ENCODE measurements at places on chromosomes 1 and 21.

DNA sequence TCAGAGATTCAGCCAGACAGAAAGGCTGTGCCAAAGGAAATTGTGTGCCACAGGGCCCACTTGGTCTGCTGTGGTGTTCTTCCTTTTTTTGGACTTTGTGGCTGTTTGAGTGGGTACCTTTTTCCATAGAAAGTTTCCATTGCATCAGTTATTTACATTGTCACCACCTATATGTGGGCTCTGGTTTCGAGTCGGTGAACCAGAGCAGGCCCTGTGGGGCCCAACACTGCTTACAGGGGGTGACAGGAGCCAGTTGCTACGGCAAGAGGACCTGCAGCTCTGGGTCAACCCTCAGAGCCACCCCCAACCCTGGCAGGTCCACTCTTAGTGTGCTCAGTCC lies 157.0 kb upstream of the EDN2 start:
- no peaks in the 10 kb centered on the region for H3K27me3 ChIP-seq
- no peak overlapping the region for H3K27ac ChIP-seq
- no peaks in the 10 kb centered on the region for H3K4me1 ChIP-seq
- H3K36me3 ChIP-seq: no peaks in the 10 kb centered on the region
- no peak overlapping the region for H3K4me3 ChIP-seq

DNA sequence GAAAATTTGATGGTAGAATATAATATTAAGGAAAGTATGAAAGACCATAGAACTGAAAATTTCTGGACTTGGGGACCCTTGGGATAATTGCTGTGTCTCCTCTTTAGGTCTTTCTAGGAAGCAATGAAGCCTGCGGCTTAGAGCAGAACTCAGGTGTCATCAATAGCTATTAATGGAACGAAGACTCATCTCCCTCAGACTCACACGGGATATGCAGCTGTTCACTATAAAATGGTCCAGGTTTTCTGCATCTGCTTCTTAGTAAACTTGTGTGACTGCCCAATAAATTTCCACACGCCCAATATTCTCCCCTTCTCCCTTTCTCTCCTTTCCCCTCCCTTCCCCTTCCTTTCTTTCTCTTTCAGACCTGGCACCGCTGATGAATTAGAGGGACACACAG lies 392.5 kb downstream of the HLX start:
- DNase-seq: no peak
- H3K4me3 ChIP-seq: no peak overlapping the region
- no peak overlapping the region for H3K27ac ChIP-seq
- H3K27me3 ChIP-seq: no peaks in the 10 kb centered on the region
- no peaks in the 10 kb centered on the region for H3K4me1 ChIP-seq

- peak; percentile 30 for DNase-seq
- peaks cover 5% of the 10 kb centered on the region for H3K27me3 ChIP-seq
- H3K27ac ChIP-seq: no peak overlapping the region
- H3K4me3 ChIP-seq: no peak overlapping the region
These were observed 175.1 kb downstream of the CAMTA1 start for GRCh38 chr1:6960291-6960811.

- H3K36me3 ChIP-seq: no peaks in the 10 kb centered on the region
- H3K4me3 ChIP-seq: no peak overlapping the region
- H3K4me1 ChIP-seq: no peaks in the 10 kb centered on the region
- H3K27me3 ChIP-seq: no peaks in the 10 kb centered on the region
- H3K27ac ChIP-seq: no peak overlapping the region
- DNase-seq: no peak
These were observed 998.6 kb downstream of the TTLL7 start for GRCh38 chr1:83000286-83000685.

DNA sequence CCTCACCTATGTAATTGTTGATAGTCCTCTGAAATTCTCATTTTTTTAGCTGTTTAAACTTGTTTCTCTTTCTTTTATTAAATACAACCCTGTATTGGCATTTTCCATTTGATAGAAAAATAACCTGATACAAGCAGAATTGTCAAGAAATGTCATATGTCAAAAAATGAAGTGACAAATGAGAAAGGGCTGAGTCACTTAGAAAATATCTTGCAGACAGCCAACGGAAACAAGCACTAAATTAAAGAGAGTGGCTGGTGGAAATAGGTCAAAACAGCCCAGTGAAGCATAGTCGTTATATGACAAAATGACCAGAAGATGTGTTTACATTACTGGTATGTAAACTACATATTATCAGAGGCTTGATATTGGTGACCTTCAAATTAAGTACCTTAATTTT lies 484.4 kb downstream of the PLA2G4A start:
- H3K36me3 ChIP-seq: no peaks in the 10 kb centered on the region
- no peaks in the 10 kb centered on the region for H3K27me3 ChIP-seq
- H3K27ac ChIP-seq: no peak overlapping the region
- no peak overlapping the region for H3K4me3 ChIP-seq
- DNase-seq: no peak
- no peaks in the 10 kb centered on the region for H3K4me1 ChIP-seq

GRCh38 chr1:149844101-149844500 lies 55.3 kb upstream of the BOLA1 start:
- no peak for DNase-seq
- peak overlapping the region; percentile 30 for H3K4me3 ChIP-seq
- no peak overlapping the region for H3K27ac ChIP-seq
- H3K36me3 ChIP-seq: no peaks in the 10 kb centered on the region

DNA sequence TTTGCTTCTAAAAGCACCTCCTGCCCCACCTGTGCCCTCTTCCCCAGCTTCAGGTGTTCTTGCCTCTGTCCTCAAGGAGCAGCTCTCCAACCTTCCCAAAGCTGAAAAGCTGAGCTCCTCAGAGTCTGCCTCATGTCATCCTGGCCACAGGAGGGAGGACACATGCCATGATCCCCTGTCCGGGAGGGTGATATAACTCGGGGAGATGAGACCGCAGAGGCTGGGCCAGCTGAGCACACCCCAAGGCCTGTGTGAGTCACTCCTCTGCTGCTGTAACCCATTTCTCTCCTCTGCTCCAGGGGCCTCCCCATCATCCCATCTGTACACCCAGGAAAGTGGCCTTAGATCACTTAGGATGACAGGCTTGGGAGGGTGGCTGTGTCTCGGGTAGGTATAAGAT lies 49.8 kb downstream of the EPHB2 start:
- H3K4me1 ChIP-seq: no peaks in the 10 kb centered on the region
- H3K4me3 ChIP-seq: no peak overlapping the region
- DNase-seq: no peak
- no peaks in the 10 kb centered on the region for H3K36me3 ChIP-seq
- no peak overlapping the region for H3K27ac ChIP-seq

DNA sequence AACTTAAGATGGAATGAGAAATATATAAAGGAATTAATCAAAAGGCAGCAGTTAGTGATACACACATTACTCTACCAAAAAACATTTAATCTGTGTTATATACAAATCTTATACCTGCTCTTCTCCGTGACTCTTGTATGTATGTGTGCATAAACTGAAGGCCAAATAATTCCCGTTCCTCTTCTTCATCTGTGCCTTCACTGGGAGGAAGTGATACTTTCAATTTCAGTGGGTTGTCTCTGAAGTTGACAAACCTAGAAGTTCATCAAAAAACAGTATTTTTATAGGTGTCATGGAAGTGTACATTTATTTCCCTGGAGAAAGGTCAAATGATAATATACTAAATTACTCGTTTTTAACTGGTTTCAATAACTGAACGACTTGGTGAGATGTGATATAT lies 19.3 kb downstream of the TRMT13 start:
- no peak overlapping the region for H3K4me3 ChIP-seq
- no peaks in the 10 kb centered on the region for H3K4me1 ChIP-seq
- H3K27me3 ChIP-seq: no peaks in the 10 kb centered on the region
- no peak overlapping the region for H3K27ac ChIP-seq

DNA sequence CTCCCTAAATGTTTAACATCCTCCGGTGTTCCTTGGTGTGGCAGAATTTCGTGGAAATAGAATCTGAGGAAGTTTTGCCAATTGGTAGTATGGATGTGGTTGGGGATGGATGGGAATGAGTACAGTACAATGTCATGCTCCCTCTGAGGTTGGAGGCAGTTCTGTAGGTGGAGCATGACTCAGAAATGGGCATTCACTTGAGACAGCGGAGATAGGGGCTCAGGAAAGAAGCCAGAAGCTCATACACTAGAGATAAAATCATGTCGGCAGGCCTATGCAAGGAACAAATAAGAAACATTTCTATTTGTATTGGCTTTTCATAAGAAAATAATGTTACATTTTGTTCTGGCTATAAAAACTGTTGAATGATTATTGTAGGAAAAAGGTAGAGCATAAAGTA lies 196.0 kb downstream of the URB2 start:
- no peaks in the 10 kb centered on the region for H3K36me3 ChIP-seq
- DNase-seq: no peak
- H3K4me3 ChIP-seq: no peak overlapping the region
- no peaks in the 10 kb centered on the region for H3K4me1 ChIP-seq
- H3K27me3 ChIP-seq: no peaks in the 10 kb centered on the region

- no peaks in the 10 kb centered on the region for H3K36me3 ChIP-seq
- no peak overlapping the region for H3K4me3 ChIP-seq
- H3K27me3 ChIP-seq: no peaks in the 10 kb centered on the region
These were observed 24.3 kb downstream of the CAMK1G start for GRCh38 chr1:209607795-209608178.

GRCh38 chr1:181604482-181605249 lies 121.3 kb downstream of the CACNA1E start:
- DNase-seq: peak; percentile 46
- H3K27me3 ChIP-seq: no peaks in the 10 kb centered on the region
- H3K27ac ChIP-seq: no peak overlapping the region

- H3K4me1 ChIP-seq: no peaks in the 10 kb centered on the region
- H3K4me3 ChIP-seq: no peak overlapping the region
- H3K36me3 ChIP-seq: no peaks in the 10 kb centered on the region
- H3K27me3 ChIP-seq: no peaks in the 10 kb centered on the region
- DNase-seq: peak; percentile 19
These were observed 58.9 kb downstream of the C1orf198 start for GRCh38 chr1:230809256-230809990.

GRCh38 chr21:31716106-31716505 lies 15.8 kb downstream of the SCAF4 start:
- no peak for DNase-seq
- no peak overlapping the region for H3K27ac ChIP-seq
- H3K36me3 ChIP-seq: no peaks in the 10 kb centered on the region
- peaks cover 17% of the 10 kb centered on the region for H3K4me1 ChIP-seq

DNA sequence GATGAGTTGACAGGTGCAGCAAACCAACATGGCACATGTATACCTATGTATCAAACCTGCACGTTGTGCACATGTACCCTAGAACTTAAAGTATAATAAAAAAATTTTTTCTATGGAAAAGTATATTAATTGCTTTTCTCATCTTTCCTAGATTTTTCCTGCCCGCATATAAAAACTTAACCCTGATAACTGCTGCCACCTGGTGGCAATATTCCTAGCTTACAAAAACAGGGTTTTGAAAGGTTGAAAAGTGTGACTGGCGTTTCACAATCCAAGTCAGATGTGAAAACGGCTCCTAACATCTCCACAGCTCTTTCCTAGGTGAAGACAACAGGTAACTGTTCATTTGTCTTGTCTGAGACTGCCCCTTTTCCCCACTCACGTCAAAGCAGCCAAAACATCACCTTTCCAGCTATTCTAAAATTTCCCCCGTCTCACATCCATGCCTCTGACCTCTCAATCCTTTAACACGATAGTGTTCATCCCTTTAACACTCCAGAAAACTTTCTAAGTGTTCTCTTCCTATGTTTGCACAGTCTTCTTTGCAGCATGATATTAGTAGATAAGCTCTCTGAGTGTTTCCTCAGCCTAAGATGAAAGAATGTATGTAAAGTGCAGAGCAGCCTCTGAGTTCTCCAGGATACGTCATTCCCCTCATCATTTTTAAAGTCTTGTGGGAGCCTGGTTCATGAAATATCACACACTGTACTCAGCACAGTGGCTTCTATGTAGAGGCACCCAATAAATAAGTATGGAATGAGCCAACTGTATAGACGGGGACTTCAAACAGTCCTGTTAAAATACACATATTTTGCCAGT lies 27.5 kb downstream of the OVGP1 start:
- no peaks in the 10 kb centered on the region for H3K4me1 ChIP-seq
- no peak overlapping the region for H3K27ac ChIP-seq
- no peak overlapping the region for H3K4me3 ChIP-seq
- no peaks in the 10 kb centered on the region for H3K27me3 ChIP-seq

GRCh38 chr1:180888870-180889269 lies 23.8 kb upstream of the KIAA1614 start:
- no peak for DNase-seq
- H3K4me3 ChIP-seq: no peak overlapping the region
- H3K36me3 ChIP-seq: peaks cover 6% of the 10 kb centered on the region
- H3K27me3 ChIP-seq: no peaks in the 10 kb centered on the region

DNA sequence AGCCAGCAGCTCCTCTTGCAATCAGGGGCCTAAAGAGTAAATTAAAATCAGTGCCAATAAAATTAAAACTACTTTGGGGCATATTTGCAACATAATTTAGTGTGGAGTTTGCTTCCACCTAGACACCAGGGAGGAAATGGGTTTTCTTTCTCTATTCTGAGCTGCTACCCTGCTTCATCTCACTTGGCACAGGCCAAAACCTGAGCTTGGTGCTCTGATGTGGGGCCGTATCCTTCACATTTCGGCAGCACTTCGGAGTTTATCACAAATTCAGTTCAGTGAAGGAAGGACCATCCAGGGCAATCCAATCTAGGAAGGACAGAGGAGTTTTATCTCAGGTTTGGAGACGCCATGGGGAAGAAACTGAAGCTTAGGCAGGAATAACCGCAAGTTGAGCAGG lies 123.6 kb upstream of the SPATA6 start:
- no peaks in the 10 kb centered on the region for H3K36me3 ChIP-seq
- no peak for DNase-seq
- H3K4me3 ChIP-seq: no peak overlapping the region
- H3K27me3 ChIP-seq: no peaks in the 10 kb centered on the region
- peaks cover 9% of the 10 kb centered on the region for H3K4me1 ChIP-seq
- no peak overlapping the region for H3K27ac ChIP-seq

DNA sequence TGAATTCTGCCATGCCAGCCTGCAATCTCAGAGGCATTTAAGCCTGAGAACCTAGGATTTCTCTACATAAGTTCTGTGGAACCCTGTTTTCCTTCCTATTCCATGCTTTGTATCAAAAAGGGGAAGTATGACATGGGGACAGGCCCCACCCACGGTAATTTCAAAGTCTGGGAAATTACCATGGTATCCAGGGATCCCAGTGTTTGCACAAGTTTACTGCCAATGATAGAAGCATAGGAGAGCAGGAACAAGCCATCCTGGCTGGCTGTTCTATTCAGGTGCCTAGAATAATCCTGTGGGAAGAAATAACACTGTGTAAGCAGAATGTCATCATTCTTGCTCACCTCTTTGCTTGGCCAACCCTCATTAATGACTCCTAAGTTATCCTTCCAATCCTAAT lies 53.8 kb upstream of the ATP1B1 start:
- H3K36me3 ChIP-seq: no peaks in the 10 kb centered on the region
- H3K27me3 ChIP-seq: no peaks in the 10 kb centered on the region
- DNase-seq: no peak
- no peaks in the 10 kb centered on the region for H3K4me1 ChIP-seq
- no peak overlapping the region for H3K4me3 ChIP-seq
- no peak overlapping the region for H3K27ac ChIP-seq
